ENCODE measurements at places on chromosomes 7 and 10. TPM values are rescaled to one million over a fixed set of nuclear protein-coding genes. Genes with fewer than 3 reads are reported as not detected.

DNA sequence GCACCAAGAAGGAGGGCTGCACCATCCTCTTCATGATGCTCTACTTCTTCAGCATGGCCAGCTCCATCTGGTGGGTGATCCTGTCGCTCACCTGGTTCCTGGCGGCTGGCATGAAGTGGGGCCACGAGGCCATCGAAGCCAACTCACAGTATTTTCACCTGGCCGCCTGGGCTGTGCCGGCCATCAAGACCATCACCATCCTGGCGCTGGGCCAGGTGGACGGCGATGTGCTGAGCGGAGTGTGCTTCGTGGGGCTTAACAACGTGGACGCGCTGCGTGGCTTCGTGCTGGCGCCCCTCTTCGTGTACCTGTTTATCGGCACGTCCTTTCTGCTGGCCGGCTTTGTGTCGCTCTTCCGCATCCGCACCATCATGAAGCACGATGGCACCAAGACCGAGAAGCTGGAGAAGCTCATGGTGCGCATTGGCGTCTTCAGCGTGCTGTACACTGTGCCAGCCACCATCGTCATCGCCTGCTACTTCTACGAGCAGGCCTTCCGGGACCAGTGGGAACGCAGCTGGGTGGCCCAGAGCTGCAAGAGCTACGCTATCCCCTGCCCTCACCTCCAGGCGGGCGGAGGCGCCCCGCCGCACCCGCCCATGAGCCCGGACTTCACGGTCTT lies 1.9 kb downstream of the FZD1 start:
- peak overlapping the region; percentile 44 for H3K4me3 ChIP-seq
- no peaks in the 10 kb centered on the region for H3K36me3 ChIP-seq
- H3K27ac ChIP-seq = no peak overlapping the region
- DNase-seq = no peak
- peaks cover 13% of the 10 kb centered on the region for H3K4me1 ChIP-seq
- peaks cover 30% of the 10 kb centered on the region for H3K27me3 ChIP-seq

DNA sequence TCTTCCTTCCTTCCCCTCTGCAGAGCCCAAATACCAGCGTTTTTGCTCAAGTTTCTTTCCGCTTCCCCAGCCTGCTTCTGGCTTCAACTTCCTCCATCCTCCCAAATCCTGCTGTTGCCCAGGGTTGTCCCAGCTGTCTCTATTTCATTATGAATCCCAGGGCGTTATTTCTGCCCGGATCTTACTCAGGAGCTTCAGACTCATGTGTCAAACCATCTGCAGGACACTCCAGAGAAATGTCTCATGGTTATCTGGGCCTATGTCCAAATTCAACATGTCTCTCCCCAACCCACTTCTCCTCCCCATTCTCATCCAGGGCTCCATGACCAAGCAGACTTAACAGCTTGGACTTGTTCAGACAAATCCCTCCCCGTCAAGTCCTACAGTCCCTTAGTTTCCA lies 15.6 kb downstream of the ARHGAP22 start:
- no peak overlapping the region for H3K27ac ChIP-seq
- no peaks in the 10 kb centered on the region for H3K4me1 ChIP-seq
- no peak for DNase-seq
- no peaks in the 10 kb centered on the region for H3K27me3 ChIP-seq
- no peaks in the 10 kb centered on the region for H3K36me3 ChIP-seq
- no peak overlapping the region for H3K4me3 ChIP-seq

DNA sequence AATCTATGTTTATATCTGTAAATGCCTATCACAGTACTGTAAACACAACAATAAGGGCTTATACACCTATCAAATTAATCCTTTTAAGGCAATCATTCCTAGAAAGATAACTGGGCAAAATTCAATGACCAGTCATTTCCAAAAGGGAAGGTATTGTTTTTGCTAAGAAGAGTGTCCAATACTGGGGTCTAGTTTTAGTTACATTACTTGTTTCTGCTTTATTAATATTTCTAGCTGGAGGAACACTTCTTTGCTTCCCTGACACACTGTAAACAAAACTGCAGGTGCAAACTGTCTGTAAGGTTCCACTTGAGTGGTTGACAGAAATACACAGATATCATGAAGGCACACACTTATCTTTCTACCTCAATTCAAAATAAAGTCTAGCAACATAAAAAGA lies 84.2 kb upstream of the FAM133B start:
- DNase-seq = no peak
- peaks cover 3% of the 10 kb centered on the region for H3K4me1 ChIP-seq
- no peaks in the 10 kb centered on the region for H3K27me3 ChIP-seq
- no peak overlapping the region for H3K4me3 ChIP-seq
- H3K36me3 ChIP-seq = no peaks in the 10 kb centered on the region

- no peak overlapping the region for H3K27ac ChIP-seq
- no peaks in the 10 kb centered on the region for H3K27me3 ChIP-seq
- no peak for DNase-seq
- no peak overlapping the region for H3K4me3 ChIP-seq
- peaks cover 5% of the 10 kb centered on the region for H3K36me3 ChIP-seq
Observed at GRCh38 chr7:144452064-144452463, 48.6 kb upstream of the NOBOX start.

DNA sequence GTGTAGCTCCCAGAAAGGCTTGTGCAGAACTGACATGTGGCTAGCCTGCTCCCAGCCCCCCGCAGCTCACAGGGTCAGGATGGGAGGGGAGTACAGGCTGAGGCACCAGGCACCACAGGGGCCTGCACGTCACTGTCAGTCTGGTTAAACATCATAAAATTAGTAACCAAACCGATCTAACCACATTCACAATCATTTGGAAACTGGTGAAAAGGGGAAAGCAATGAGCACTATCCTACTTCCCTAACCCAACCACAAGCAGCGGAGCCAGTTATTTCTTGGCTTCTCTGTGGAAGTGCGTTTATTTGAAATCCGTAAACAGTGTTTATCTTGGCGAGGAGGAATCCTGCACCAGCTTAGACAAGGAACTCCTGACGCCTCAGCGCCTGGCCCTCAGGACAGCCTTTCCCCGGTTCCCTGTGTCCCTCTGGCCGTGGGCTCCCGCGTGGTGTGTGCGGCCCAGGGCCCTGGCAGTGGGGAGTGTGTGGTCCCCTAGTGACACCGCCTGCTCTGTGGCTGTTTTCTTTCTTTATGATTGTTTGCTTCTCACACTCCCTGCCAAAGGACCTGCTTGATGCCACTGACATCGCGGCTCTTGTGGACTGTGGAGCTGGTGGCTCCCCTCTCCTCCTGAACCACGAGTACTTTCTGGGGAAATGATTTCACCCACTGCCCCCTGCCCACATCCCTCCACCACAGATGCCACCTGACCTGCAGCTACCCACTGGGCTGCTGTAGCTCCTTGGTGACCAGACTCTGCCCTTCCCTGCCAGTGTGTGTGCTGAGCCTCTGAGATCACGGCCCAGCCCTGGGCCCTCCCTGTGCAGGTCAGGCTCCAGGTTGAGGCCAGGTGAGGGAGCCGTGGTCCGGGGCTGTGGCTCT lies 38.0 kb downstream of the INPP5A start:
- H3K4me1 ChIP-seq = peaks cover 53% of the 10 kb centered on the region
- no peaks in the 10 kb centered on the region for H3K36me3 ChIP-seq
- no peak for DNase-seq
- H3K27ac ChIP-seq = no peak overlapping the region
- H3K4me3 ChIP-seq = no peak overlapping the region

DNA sequence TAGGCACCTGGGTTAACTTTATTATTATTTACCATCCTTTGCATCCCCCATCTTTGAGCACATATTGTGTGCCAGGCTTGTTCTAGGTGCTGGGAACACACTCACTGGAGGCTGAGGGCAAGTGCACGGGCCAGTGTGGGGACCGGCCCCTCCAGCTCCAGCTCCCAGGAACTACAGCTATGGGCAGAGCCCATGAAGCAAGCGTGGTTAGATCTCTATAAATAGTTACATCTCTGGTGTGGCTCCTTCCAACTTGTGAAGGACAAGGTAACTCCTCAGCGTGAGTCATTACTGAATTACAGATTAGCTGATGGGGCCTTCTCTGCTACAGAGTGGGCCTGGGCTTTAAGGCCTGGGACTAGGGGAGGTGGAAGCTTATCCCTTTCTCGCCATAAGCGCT lies 583.5 kb downstream of the SDK1 start:
- no peak overlapping the region for H3K4me3 ChIP-seq
- H3K27ac ChIP-seq = no peak overlapping the region

ARHGEF35 gene
- 3.2 TPM for total RNA-seq

MRC1 gene
- 0.08 TPM for total RNA-seq

- H3K4me3 ChIP-seq = no peak overlapping the region
- no peaks in the 10 kb centered on the region for H3K27me3 ChIP-seq
- H3K36me3 ChIP-seq = no peaks in the 10 kb centered on the region
- H3K27ac ChIP-seq = no peak overlapping the region
Observed at GRCh38 chr7:94875201-94875600, 32.2 kb upstream of the PPP1R9A start.

CRYGN gene
- 0.14 TPM for total RNA-seq

- peak; percentile 23 for DNase-seq
- H3K4me1 ChIP-seq = peaks cover 14% of the 10 kb centered on the region
- H3K4me3 ChIP-seq = peak overlapping the region; percentile 75
Observed at GRCh38 chr10:124417895-124418725, 613 bp downstream of the OAT start.

DNA sequence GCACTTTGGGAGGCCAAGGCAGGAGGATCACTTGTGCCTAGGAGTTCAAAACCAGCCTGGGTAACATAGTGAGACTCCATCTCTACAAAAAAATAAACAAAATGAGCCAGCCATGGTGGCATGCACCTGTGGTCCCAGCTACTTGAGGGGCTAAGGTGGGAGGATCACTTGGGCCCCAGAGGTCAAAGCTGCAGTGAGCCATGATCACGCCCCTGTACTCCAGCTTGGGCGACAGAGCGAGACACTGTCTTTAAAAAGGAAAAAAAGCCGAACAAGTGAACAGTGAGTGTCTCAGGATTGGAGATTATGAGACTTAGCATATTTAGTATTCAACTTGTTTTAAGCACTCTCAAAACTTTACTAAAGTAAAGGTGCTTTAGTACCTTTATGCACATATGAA lies 28.1 kb downstream of the BLNK start:
- H3K4me3 ChIP-seq = no peak overlapping the region
- no peaks in the 10 kb centered on the region for H3K36me3 ChIP-seq
- H3K27me3 ChIP-seq = no peaks in the 10 kb centered on the region
- H3K27ac ChIP-seq = no peak overlapping the region

DNA sequence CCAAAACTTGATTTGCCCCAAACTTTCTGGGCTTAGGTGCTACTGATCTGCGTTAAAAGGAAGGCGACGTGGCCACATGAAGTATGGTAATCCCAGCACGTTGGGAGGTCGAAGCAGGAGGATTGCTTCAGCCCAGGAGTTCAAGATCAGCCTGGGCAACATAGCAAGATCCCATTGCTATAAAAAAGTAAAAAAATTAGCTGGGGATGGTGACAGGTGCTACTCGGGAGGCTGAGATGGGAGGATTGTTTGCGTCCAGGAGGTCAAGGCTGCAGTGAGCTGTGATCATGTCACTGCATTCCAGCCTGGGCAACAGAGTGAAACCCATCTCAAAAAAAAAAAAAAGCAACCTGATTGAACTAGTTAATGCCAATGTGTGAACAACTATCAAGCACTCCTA lies 5.1 kb upstream of the CUL1 start:
- no peaks in the 10 kb centered on the region for H3K36me3 ChIP-seq
- no peaks in the 10 kb centered on the region for H3K27me3 ChIP-seq
- H3K27ac ChIP-seq = no peak overlapping the region
- peaks cover 10% of the 10 kb centered on the region for H3K4me1 ChIP-seq

DNA sequence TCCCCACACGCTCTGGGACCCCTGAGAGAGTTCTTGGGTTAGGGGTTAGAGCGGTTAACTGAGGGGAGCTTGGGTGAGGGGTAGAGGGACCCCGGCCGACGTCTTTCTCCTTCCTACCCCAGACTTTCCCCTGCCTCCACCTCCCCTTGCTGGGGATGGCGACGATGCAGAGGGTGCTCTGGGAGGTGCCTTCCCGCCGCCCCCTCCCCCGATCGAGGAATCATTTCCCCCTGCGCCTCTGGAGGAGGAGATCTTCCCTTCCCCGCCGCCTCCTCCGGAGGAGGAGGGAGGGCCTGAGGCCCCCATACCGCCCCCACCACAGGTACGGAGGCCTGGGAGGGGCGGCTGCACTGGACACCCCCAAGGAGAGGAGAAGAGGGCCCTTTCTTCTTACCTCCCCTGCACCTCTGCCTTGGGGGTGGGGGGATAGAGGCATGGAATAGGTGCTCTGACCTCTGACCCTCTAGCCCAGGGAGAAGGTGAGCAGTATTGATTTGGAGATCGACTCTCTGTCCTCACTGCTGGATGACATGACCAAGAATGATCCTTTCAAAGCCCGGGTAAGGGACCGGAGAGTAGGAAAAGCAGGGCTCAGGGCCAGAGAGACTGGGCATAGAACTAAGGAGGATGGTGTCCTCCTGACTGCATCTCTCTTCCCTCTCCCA lies 1.1 kb downstream of the ZYX start:
- H3K4me1 ChIP-seq = peaks cover 77% of the 10 kb centered on the region
- H3K4me3 ChIP-seq = peak overlapping the region; percentile 87
- H3K27ac ChIP-seq = peak overlapping the region; percentile 74

- H3K4me1 ChIP-seq = no peaks in the 10 kb centered on the region
- no peak overlapping the region for H3K27ac ChIP-seq
- H3K36me3 ChIP-seq = no peaks in the 10 kb centered on the region
- H3K27me3 ChIP-seq = no peaks in the 10 kb centered on the region
- no peak overlapping the region for H3K4me3 ChIP-seq
- DNase-seq = no peak
Observed at GRCh38 chr10:7054915-7055314, 355.9 kb downstream of the SFMBT2 start.

- no peaks in the 10 kb centered on the region for H3K27me3 ChIP-seq
- no peak for DNase-seq
Observed at GRCh38 chr7:121493553-121493952, 97.4 kb upstream of the FAM3C start.

DNA sequence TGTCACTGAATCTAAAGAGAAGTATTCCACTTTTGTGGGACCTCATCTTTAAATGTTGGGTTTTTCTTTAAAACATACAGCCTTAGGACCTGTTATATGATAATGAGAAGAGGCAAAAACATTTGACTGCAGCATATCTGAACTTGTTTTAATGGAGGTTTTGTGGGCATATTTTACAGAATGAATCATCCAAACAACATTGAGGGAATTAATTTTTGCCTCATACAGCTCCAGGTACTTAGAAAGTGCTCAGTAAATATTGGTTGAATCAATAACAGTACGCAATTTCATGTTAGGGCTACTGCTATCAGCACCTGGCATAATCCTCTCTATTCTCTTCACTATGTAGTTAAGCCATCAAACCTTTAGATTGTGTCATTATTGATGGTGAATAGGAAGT lies 115.9 kb downstream of the MALRD1 start:
- no peaks in the 10 kb centered on the region for H3K4me1 ChIP-seq
- no peak overlapping the region for H3K27ac ChIP-seq
- no peaks in the 10 kb centered on the region for H3K27me3 ChIP-seq
- no peak overlapping the region for H3K4me3 ChIP-seq
- no peak for DNase-seq

- DNase-seq = no peak
- H3K4me1 ChIP-seq = no peaks in the 10 kb centered on the region
- H3K27me3 ChIP-seq = no peaks in the 10 kb centered on the region
- no peaks in the 10 kb centered on the region for H3K36me3 ChIP-seq
Observed at GRCh38 chr10:18773180-18773579, 113.9 kb downstream of the ARL5B start.

ANXA11 gene
- total RNA-seq = 153 TPM

CDNF gene
- 3.2 TPM for total RNA-seq

GRCh38 chr10:61900829-61901792 lies at the start of gene ARID5B:
TSS of gene ARID5B (plus strand) at chr10:61901699. CDS start at chr10:61901710, 11 bp downstream.
- H3K36me3 ChIP-seq = no peaks in the 10 kb centered on the region
- peaks cover 19% of the 10 kb centered on the region for H3K4me1 ChIP-seq
- H3K4me3 ChIP-seq = peak within 1 kb of the TSS; percentile 92
- no peaks in the 10 kb centered on the region for H3K27me3 ChIP-seq
- DNase-seq = peak; percentile 29
